ENCODE measurements at places on chromosomes 4 and X. TPM values are rescaled to one million over a fixed set of nuclear protein-coding genes. Genes with fewer than 3 reads are reported as not detected.

The GLRA3 gene
- not detected for total RNA-seq

The SHROOM4 gene
- total RNA-seq = 6.0 TPM

The KLF8 gene
- total RNA-seq = 0.49 TPM

The DCAF8L2 gene
- not detected for total RNA-seq

The KIF4A gene
- total RNA-seq = 23.8 TPM

The MAOA gene
- 15.7 TPM for total RNA-seq

The PCDH18 gene
- total RNA-seq = 2.8 TPM

The RCHY1 gene
- 19.6 TPM for total RNA-seq

The HTN3 gene
- not detected for total RNA-seq

The NPY2R gene
- total RNA-seq = not detected

The WDFY3 gene
- 44.7 TPM for total RNA-seq

The RBMXL3 gene
- total RNA-seq = not detected

Measured in mesangial cell (primary cell).